ENCODE measurements at places on chromosomes 1 and 21. TPM values are rescaled to one million over a fixed set of nuclear protein-coding genes. Genes with fewer than 3 reads are reported as not detected.

C1QTNF12 gene
- total RNA-seq = 0.32 TPM

NOS1AP gene
- 1.1 TPM for total RNA-seq

EPHA8 gene
- total RNA-seq = not detected

S100A3 gene
- total RNA-seq = 0.30 TPM

CYP4Z1 gene
- total RNA-seq = not detected

Measured in epithelial cell of umbilical artery (primary cell).